Stimulated activated CD8-positive, alpha-beta memory T cell treated with anti-CD3 and anti-CD28 coated beads, Interleukin-4, amount 100 ng/mL, for 4 hours (primary cell): ENCODE measurements at places on chromosomes 7 and 10.

- no peak for DNase-seq
These were observed 598.6 kb upstream of the MGMT start for GRCh38 chr10:128868481-128868880.

GRCh38 chr10:119246862-119247549, 39.6 kb downstream of the GRK5 start:
- no peak for DNase-seq

- no peak for DNase-seq
These were observed 594.5 kb upstream of the DPP6 start for GRCh38 chr7:153457746-153458145.

GRCh38 chr7:135714534-135715009, 13.4 kb downstream of the SLC13A4 start:
- DNase-seq: no peak

GRCh38 chr10:119407254-119407777, 135.2 kb downstream of the RGS10 start:
- no peak for DNase-seq

GRCh38 chr7:930975-931758, 23.3 kb downstream of the ADAP1 start:
- no peak for DNase-seq

DNA sequence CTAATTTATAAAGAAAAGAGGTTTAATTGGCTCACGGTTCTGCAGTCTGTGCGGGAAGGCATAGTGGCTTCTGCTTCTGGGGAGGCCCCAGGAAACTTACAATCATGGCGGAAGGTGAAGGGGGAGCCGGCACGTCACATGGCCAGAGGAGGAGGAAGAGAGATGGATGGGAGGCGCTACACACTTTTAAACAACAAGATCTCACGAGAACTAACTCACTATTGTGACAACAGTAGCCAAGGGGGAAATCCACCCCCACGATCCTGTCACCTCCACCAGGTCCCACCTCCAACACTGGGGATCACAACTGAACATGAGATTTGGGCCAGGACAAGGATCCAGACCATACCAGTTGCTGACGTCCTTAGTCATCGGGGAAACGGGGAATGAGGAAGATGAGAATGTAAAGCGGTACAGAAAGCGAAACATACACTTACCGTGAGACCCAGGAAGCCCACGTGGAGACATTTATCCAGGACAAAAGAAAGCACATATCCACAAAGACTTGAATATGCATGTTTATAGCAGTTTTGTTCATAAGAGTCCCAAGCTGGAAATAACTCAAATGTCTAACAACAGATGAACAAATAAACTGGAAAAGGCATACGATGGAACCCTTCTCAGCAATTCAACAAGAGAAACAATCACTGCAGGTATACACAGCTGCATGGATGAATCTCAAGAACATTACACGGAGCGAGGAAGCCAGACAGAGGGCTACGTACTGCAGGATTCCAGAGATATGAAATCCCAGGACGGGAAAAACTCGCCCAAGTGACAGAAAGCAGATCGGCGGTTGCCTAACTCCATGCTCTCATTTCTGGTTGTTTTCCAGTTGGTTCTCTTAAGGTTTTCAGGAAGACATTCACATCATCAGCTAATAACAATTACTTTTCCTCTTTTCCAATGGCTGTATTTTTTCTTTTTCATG, 26.2 kb upstream of the INPP5A start:
- no peak for DNase-seq

GRCh38 chr7:35849158-35849831, 48.4 kb downstream of the SEPTIN7 start:
- DNase-seq: no peak

DNA sequence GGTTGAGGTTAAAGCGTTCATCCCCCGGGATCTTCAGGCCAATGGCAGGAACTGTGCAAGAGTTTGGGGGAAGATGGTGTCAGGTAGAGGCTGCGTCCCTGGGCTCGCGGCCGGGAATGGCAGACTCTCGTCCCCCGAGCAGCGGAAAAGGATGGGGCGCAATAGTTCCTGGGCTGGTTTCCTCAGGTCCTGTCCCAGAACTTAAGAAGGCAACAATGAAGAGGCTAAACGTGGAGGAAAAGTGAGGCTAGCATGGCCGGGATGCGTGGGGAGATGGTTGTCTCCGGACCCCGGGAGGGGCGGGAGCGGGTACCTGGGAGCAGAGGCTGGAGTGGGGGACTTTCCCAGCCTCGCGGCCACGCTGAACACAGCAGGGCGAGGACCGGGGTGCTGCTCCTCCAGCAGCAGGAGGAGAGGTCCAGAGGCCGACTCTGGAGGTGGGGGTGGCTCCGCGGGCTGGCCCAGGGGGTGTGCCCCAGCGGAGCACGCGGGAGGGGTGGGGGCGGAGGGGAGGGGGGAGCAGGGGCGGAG, 882 bp downstream of the IRF5 start:
- DNase-seq: no peak

DNA sequence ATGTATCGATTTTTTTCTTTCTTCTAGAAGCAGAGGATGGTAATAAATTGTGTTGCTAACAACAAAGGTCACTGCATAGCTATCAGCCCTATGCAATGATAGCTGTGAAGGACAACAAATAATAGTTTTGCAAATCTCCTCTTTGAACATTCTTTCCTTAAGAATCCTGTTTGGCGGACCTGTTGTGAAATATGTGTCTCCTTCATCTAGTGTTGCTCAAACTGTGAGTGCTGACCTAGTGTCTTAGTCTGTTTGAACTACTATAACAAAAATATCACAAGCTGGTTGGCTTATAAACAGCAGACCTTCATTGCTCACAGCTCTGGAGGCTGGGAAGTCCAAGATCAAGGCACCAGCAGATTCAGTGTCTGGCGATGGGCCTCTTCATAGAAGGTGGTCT, 53.7 kb downstream of the CAV1 start:
- no peak for DNase-seq
